ENCODE measurements at places on chromosomes 6 and 20.

DNA sequence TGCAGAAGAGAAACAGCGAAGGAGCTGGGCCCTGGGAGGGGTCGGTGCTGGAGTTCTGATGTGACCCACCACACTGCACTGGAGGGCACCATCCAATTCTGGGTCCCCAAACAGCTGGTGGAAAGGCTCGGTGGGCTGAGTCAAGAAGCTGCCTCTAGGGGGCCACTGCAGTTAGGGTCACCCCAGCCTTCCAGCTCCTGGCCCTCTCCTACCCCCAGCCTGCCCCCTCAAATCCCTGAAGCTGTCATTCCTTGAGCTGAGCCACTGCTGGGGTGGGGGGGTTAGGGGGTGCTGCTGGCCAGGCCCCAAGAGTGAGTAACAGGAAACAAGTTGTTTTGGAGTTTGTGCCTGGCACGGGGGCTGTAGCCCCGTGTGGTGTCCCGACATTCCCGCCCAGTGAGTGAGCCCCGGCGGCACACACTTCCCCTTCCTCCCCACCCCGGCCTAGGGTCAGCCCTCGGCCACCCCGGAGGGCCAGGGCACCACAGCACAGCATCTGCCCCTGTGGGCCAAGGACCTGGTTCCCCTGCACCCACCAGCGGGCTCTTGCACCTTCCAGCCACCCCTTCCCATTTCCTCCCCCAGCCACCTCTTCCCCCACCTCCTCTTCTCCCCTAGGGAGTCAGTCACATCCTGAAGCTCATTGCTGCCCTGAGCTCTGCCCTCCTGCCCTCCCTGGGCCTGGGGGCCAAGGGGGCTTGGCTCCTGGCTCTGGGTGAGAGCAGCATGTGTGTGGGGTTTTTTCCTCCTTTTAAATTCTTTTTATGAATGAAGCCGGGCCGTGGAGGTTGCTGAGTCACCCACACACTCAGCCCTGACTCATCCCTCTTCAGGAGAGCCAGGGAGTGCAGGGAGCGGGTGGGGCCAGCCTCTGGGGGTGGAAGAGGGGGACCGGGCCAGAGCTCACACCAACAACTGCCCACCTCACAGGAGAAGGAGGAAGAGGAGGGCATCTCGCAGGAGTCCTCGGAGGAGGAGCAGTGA, 4.6 kb downstream of the SMIM29 start:
- DNase-seq: peak; percentile 87

DNA sequence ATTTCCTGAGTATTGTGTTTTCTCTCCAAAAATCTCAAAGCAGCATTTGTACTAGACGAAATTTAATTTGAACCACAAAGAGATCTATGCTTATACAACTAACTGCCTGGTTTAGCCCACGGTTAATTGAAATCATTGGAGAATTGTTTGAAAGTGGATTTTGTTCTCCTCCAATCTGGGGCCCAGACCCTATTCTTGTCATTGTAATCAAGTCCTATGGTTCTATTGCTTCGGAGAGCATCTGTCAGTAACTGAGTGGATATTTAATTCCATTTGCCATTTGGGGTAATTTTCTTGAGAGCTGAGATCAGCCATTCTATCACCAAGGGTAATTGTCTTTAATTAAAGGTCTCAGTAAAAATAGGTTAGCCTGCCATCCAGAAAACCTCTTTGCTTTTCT, 117.0 kb upstream of the KCNG1 start:
- DNase-seq: no peak

- peak; percentile 24 for DNase-seq
Observed at GRCh38 chr20:1150218-1150617, 31.8 kb downstream of the PSMF1 start.

DNA sequence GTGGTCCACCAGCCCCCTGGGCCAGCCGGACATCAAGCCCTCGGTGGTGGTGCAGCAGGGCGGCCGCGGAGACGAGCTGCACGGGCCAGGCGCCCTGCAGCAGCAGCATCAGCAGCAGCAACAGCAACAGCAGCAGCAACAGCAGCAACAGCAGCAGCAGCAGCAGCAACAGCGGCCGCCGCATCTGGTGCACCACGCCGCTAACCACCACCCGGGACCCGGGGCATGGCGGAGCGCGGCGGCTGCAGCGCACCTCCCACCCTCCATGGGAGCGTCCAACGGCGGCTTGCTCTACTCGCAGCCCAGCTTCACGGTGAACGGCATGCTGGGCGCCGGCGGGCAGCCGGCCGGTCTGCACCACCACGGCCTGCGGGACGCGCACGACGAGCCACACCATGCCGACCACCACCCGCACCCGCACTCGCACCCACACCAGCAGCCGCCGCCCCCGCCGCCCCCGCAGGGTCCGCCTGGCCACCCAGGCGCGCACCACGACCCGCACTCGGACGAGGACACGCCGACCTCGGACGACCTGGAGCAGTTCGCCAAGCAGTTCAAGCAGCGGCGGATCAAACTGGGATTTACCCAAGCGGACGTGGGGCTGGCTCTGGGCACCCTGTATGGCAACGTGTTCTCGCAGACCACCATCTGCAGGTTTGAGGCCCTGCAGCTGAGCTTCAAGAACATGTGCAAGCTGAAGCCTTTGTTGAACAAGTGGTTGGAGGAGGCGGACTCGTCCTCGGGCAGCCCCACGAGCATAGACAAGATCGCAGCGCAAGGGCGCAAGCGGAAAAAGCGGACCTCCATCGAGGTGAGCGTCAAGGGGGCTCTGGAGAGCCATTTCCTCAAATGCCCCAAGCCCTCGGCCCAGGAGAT, 1.0 kb downstream of the POU3F2 start:
- DNase-seq: no peak

- DNase-seq: no peak
Observed at GRCh38 chr20:5376228-5376627, 59.5 kb upstream of the PROKR2 start.

GRCh38 chr6:137784583-137784982, 82.5 kb upstream of the TNFAIP3 start:
- no peak for DNase-seq

GRCh38 chr6:149223904-149224351, 93.6 kb upstream of the TAB2 start:
- no peak for DNase-seq

DNA sequence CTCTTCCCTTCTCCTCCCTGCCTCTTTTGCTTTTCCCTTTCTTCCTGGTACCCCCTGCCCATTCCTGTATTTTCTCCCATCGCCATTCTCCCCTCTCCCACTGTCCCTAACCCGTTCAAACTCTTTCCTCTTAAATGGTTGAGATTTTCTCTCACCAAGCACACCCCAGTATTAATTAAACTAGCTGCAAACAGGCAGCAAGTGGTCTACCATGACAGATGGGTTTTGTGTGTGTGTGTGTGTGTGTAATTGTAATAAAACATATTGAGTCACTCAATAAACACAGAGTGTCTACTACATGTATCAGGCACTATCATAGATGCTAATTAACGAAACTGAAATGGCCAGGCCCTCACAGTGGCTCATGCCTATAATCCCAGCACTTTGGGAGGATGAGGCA, 6.7 kb downstream of the RAET1E start:
- DNase-seq: no peak

All from fibroblast of the aortic adventitia (primary cell).